ENCODE measurements at places on chromosomes 7 and 10.

DNA sequence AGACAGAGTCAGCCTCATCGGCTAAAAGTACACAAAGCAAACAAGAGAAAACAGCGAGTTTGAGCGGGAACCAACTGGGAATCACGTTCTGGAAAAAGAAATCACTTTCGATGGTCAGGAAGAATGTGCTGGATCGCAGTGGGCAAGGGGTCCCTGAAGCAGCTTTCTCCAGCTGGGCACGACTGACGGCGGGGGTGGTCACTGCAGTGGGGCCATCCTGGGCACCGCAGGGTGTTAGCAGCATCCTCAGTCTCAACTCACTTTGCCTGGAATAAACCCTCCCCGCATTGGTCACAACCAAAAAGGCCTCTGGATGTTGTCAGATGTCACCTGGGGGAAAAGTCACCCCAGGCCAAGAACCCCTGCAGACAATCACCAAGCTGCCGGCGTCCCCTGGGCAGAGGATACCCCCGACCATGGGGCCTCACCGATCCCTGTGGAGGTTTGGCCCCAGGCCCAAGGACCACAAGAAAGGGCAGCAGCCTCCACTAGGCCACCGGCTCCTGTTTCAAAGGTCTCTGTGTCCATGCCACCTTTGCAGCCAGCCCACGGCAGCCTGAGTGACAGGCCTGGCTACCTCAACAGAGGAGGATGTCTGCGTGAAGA lies 42.9 kb downstream of the EBF3 start:
- DNase-seq: no peak

GRCh38 chr10:53598914-53599313 lies 826.3 kb upstream of the MBL2 start:
- no peak for DNase-seq

DNA sequence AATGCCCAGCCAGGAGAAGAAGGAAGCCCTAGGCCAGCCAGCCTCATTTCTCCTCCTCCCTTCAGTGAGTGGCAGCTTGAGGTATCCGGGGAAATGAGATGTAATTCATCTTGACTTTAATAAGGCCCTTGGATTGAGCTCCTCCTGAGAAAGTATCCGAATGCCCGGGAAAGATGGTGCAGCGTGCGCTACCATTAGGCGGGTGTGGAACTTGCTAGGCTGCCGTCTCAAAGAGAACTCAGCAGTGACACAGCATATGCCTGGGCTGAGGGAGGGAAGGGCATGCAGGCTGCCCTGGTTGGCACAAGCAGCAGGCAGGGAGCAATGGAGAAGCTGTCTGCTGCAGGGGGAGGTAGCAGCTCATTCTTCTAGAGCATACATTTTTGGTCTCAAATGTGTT lies 659.8 kb upstream of the FOXK1 start:
- DNase-seq: no peak

- DNase-seq: no peak
These were observed 972 bp downstream of the PAOX start for GRCh38 chr10:133379801-133380666.

- no peak for DNase-seq
These were observed 63.5 kb downstream of the HIPK2 start for GRCh38 chr7:139714163-139714901.

DNA sequence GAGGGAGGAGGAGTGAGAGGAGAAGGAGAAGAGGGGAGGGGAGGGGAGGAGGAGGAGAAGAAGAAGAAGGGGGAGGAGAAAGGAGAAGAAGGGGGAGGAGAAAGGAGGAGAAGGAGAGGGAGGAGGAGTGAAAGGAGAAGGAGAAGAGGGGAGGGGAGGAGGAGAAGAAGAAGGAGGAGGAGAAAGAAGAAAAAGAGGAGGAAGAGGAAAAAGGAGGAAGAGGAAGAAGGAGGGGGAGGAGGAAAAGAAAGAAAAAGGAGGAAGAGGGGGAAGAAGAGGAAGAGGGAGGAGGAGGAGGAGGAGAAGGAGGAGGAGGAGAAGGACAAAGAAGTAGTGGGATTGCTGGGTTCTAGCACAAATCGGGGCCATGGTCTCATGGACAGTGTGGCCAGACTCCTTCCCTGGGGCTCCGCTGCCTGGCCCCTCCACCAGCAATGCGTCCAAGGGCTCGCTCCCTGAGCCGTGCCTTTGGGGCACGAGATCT lies 4.2 kb upstream of the MAFK start:
- DNase-seq: no peak

DNA sequence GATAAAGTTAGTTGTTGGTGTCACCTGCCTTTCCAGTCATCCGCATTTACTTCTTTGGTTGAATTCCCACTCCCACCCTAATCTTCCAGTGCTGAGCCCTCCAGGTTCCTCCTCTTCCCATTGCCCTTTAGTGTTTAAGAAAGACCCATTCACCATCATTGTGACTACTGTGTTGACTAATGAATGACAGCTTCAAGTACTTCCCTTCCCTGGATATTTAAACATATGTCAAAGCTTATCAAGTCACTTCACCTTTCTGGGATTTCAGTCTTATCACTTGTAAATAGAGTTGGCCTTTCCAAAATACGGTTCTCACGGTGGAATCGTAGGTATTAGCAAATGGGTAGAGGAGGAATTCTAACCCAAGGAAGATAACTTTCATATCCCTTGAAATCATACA lies 201.6 kb upstream of the SVIL start:
- no peak for DNase-seq

DNA sequence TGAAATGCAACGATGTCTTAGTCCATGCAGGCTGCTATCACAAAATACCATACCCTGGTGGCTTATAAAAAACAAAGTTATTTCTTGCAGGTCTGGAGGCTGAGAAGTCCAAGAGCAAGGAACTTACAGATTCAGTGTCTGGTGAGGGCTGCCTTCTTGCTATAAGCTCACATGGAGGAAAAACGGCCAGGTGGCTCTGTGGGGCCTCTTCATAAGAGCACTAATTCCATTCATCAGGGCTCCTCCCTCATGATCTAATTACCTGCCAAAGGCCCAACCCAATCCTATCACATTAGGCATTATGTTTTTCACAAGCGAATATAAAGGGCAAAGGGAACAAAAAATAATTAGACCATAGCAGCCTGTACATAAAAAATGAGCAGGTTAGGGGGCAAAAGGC lies 35.4 kb downstream of the PAPSS2 start:
- DNase-seq: no peak

DNA sequence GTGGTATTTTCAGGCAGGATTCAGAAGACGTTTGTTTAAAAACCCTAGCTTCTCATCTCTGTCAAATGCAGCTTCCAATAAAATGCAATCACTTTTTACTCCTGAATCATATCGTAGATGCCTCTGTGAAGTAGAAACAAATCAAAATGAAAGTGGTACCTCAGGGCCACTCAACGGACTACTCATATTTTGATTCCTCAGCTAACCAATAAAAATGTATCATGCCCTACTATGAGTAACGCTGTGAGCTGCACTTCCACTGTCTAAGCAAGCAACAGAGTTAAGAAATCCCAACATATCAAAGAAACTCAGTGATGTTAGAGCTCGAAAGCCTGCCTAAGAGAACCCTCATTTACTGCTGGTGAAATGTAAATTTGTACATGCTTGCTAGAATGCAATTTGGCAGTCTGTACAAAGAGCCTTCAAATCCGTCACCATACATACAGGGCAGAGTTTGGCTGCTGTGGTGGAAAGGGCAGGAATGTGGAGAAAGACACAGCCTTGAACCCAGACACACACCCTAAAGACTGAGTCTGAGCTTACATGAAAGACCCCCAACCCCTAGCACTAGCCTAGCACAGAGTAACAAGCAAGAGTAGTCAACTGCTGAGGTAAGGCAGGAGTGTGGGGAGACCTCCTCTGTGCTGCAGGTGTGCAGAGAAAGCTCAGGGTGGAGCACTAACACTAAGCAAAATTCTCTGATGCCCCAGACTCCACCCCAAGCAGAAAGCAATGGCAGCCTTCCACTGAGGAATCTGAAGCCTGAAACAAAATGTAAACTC lies 151.5 kb downstream of the ANK3 start:
- DNase-seq: no peak

GRCh38 chr10:62681211-62681940 lies 123.1 kb upstream of the ADO start:
- peak; percentile 78 for DNase-seq

GRCh38 chr10:110006358-110007160 lies 1.2 kb upstream of the ADD3 start:
- no peak for DNase-seq

- DNase-seq: no peak
These were observed 5.8 kb upstream of the MINDY4 start for GRCh38 chr7:30765408-30765807.

GRCh38 chr10:43891241-43891640 lies 242.6 kb upstream of the ZNF32 start:
- DNase-seq: no peak

DNA sequence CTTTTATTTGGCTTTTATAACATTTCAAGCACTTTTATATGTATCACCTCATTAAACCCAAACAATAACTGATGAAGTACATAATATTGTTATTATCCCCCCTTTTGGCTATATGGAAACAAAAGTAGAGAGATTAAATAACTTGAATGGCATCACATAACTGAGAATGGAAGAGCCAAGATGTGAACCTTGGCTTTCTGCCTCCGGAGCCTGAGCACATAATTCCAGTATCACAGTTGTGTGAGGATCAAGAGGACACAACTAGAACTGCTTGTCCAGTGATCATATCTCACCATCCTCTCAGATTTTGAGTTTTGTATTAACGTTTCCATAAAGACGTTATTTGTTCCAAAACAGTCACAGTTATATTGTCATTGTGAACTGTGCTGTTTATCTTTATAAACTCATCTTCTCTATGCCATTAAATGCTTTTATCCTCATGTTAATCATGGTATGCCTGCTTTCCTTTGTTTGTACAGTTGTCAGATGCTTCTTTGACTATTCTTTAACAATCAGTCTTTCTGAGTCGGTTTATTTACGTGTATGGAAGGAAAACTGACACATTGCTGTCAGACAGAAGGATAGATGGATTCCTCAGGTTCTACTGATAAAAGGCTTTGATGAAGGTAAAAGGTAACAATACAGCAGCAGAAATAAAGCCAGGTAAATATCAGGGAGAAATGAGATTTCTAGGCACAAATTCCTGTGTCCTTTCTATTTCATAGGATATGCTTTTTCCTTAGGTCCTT lies 92.0 kb upstream of the FAM13C start:
- DNase-seq: no peak

GRCh38 chr7:19663816-19664462 lies 44.9 kb downstream of the POLR1F start:
- DNase-seq: no peak

DNA sequence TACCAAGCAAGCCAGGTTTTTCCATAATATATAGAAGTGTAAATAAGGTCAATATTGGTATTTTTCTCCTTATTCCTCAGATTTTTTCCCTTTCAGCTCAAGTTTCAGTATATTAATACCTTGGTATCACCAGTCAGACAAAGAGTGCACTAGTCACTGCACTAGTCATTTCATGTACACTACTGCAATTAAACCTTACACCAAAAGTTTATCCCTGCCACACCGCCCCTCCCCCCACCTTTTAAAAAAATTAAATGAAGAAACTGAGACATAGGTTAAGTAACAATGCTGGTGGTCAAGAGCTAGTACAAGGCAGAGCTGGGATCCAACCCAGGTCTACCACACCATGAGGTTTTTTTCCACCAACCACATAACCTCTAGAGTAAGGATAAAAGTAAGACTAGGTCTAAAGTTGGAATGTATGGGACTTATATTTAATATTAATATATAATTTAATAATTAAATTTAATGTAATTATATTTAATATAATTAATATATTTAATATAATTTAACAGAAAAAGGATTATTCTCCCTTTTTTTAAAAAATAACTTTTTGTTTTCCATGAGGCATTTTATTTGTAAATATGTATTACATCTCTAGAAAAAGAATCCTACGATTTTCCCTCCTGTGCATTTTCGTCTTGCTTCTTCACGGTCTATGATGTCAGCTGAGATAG lies 68.5 kb downstream of the NT5C2 start:
- DNase-seq: no peak

Measured in SIG-M5 (cell line).